Endothelial cell of coronary artery (primary cell): ENCODE measurements at places on chromosomes 11 and 22. TPM values are rescaled to one million over a fixed set of nuclear protein-coding genes. Genes with fewer than 3 reads are reported as not detected.

The ELP4 gene
- 13.2 and 16.4 TPM in 2 replicates for total RNA-seq

The CHRNA10 gene
- total RNA-seq: 0.54 and 0.66 TPM in 2 replicates

The ACP2 gene
- total RNA-seq: 15.7 and 16.0 TPM in 2 replicates

The PHETA2 gene
- total RNA-seq: 16.3 and 22.4 TPM in 2 replicates

The GRAMD1B gene
- 2.4 and 15.2 TPM in 2 replicates for total RNA-seq

The RAB39A gene
- total RNA-seq: 0.09 TPM in 1 of 2 replicates, not detected in the other

The LIMK2 gene
- total RNA-seq: 62.1 and 91.3 TPM in 2 replicates

The TMPRSS5 gene
- 0.18 and 0.19 TPM in 2 replicates for total RNA-seq

The RAPSN gene
- 0.19 and 0.27 TPM in 2 replicates for total RNA-seq

The IFITM2 gene
- 29.3 and 48.9 TPM in 2 replicates for total RNA-seq

The APOL1 gene
- 12.7 and 38.8 TPM in 2 replicates for total RNA-seq

The APOBEC3C gene
- 1.7 and 2.2 TPM in 2 replicates for total RNA-seq

The TRIM34 gene
- 7.8 and 14.8 TPM in 2 replicates for total RNA-seq

The TCN1 gene
- total RNA-seq: not detected in 2 replicates

The VWCE gene
- 1.9 and 4.1 TPM in 2 replicates for total RNA-seq

The USP2 gene
- 0.18 TPM in 1 of 2 replicates, not detected in the other for total RNA-seq

The IGLL1 gene
- not detected in 2 replicates for total RNA-seq

The ZMAT5 gene
- total RNA-seq: 13.3 and 15.7 TPM in 2 replicates

The GLYAT gene
- total RNA-seq: not detected in 2 replicates

The OR52I2 gene
- total RNA-seq: not detected in 2 replicates

The C1QTNF5 gene
- 58.2 and 65.6 TPM in 2 replicates for total RNA-seq

The GPR83 gene
- total RNA-seq: 0.09 TPM in 1 of 2 replicates, not detected in the other
